Endothelial cell of umbilical vein (primary cell): ENCODE measurements at places on chromosomes 2 and 18. TPM values are rescaled to one million over a fixed set of nuclear protein-coding genes. Genes with fewer than 3 reads are reported as not detected.

The ASB3 gene
- 20.3 and 20.5 TPM in 2 replicates for polyA plus RNA-seq

The DSC3 gene
- polyA plus RNA-seq: 0.04 and 0.14 TPM in 2 replicates

The CAVIN2 gene
- polyA plus RNA-seq: 210 and 260 TPM in 2 replicates

GRCh38 chr18:47898055-47898454, 32.4 kb downstream of the SMAD2 start:
- peak; percentile 32 for DNase-seq

GRCh38 chr2:79619976-79620375, 107.1 kb downstream of the CTNNA2 start:
- no peak for DNase-seq

- no peak for DNase-seq
Measured at GRCh38 chr2:72128843-72129227, 18.8 kb downstream of the CYP26B1 start.

GRCh38 chr2:222842491-222843174, 18.2 kb upstream of the ACSL3 start:
- DNase-seq: peak; percentile 84

DNA sequence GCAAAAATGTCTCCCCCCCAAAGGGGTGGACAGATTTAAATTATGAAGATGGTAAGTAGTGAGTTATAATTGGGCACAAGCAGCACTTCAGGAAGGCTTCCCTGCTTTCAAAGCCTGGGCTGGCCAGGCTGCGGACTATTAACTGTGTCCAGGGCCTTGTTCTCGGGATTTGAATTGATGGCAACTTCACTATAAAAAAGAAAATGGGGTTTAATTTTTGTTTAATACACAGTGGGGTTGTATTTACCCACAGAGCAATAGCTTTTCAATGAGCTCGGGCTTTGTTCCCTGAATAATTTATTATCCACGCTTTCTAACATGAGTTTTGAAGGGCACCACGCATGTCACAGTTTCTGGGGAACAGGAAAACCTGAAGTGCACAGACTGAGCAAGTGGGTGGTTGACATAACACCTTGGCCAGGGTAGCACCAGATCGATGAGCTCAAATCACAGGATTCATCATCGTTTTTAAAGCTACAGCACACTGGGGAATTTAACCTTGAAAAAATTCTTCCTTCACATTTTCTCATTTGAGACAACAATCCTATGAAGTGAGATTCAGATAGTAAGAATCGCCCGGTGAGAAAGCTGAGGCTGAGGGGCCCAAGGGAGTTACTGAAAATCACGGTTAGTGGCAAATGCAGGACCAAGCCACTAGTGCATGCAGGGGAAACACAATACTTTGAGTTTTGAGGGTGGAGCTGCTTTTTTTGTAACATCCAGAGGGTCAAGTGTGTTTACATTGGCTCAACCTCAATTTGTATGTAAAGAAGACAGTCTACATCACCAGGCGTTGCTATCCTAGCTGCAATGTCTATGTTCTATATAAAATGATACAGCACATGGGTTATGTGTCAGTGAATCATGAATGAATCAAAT, 28.9 kb upstream of the LMAN1 start:
- no peak for DNase-seq

GRCh38 chr2:73083886-73084800, 12.6 kb upstream of the SFXN5 start:
- DNase-seq: peak; percentile 83

GRCh38 chr2:205658572-205658971, 23.7 kb upstream of the NRP2 start:
- DNase-seq: no peak

DNA sequence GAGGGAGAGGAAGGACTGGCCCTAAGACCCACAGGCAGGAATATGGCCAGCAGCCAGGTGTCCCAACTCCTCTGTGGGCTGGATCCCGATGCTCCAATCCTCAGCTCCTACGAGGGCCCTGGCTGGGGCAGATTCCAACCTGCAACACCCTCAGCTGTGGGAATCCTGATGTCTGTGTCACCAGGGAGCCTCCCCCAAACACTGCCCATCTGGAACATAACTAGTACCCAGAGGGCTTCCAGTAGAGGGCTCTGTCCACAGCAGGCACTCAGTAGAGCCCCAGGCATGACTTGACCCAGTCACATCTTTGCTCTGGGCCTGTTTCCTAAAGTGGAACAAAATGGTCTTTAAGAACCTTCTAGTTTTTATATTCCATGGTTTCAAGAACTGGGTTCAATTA, 20.6 kb upstream of the LOXHD1 start:
- DNase-seq: no peak

DNA sequence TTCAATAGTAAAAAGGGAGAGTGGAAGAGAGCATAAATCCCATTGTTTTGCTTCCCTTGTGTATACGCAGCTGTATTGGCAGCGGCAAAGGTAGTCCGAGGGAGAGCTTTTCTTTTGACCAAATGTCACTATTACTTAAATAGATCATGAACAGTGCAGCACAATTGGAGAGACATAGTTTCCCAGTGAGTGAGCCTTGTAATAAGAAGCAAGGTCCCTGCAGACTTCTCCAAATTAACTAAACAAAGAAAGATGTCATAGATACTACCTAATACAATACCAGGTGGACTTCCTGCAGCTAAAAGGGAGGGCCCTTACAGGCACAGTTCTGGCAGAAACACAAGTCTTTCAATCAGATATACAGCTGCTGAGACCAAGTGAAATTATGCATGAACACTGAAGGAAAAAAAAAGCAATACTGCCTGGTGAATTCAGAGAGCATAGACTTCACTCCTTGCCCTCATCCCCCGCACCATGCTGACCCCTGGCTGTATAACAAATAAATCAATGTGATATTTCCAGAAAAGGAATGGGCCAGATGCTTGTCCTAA, 404.7 kb upstream of the CDH2 start:
- DNase-seq: no peak

GRCh38 chr2:222610746-222611145, 45.1 kb downstream of the FARSB start:
- DNase-seq: no peak

DNA sequence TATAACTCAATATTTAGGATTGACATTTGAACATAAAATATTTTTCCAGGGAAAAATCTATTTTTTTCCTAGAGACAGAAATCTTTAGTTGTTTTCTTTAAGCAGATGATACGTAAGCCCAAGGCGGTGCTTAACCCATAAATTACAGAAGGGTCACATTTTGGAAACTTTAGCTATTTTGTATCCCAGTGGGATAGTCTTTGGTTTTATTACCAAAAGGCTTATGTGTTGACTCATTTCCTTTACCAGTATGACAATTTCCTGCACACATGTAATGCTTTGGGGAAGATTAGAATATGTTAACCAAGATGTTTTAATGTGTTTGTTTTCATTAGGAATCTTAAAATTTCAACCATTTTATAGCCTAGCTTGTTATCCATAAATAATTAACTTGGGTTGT, 24.8 kb downstream of the DYNC1I2 start:
- peak; percentile 91 for DNase-seq
